ENCODE measurements at places on chromosomes 1 and 21. TPM values are rescaled to one million over a fixed set of nuclear protein-coding genes. Genes with fewer than 3 reads are reported as not detected.

Gene PTGFRN
- 75.0 TPM for total RNA-seq

Gene B3GALT5
- 0.21 TPM for total RNA-seq

Gene DNAJC28
- total RNA-seq: 2.7 TPM

Gene FCAMR
- total RNA-seq: not detected

Gene DDOST
- 135 TPM for total RNA-seq

Gene SIM2
- not detected for total RNA-seq

Gene APCS
- total RNA-seq: not detected

Gene OR2L3
- total RNA-seq: not detected

Gene IGSF21
- 5.2 TPM for total RNA-seq

Gene RORC
- total RNA-seq: 0.24 TPM

Gene LINGO4
- total RNA-seq: not detected

Gene FAM72B
- total RNA-seq: 0.78 TPM

Gene MTARC1
- 8.1 TPM for total RNA-seq

Gene PIP5K1A
- total RNA-seq: 67.6 TPM

Gene ESPN
- 0.29 TPM for total RNA-seq

Gene HSF2BP
- 0.51 TPM for total RNA-seq

Gene PRXL2B
- 15.1 TPM for total RNA-seq

Gene SH3D21
- total RNA-seq: 6.9 TPM

Gene AMY1B
- not detected for total RNA-seq

Gene SPTA1
- not detected for total RNA-seq

Gene PIGR
- 2.1 TPM for total RNA-seq

Gene FCER1G
- 74.0 TPM for total RNA-seq

Gene ACTA1
- 1.8 TPM for total RNA-seq

Gene LIPI
- not detected for total RNA-seq

Gene CCDC18
- 6.6 TPM for total RNA-seq

Gene DMBX1
- total RNA-seq: not detected

Gene SETSIP
- total RNA-seq: not detected

Gene FAM110D
- total RNA-seq: 15.7 TPM

Gene CDC20
- 1.1 TPM for total RNA-seq

Gene MYBPH
- total RNA-seq: not detected

Gene KCNH1
- 0.19 TPM for total RNA-seq

Gene ETV3L
- total RNA-seq: not detected

Gene VPS72
- total RNA-seq: 40.8 TPM

Gene ZBTB8A
- 7.6 TPM for total RNA-seq

Gene MXRA8
- total RNA-seq: 105 TPM

Gene CD53
- 38.3 TPM for total RNA-seq

Gene NTNG1
- 1.0 TPM for total RNA-seq

Measured in aorta (tissue), 5 donors.